ENCODE measurements at places on chromosomes 1 and 21.

GRCh38 chr21:34707876-34708325, 39.1 kb downstream of the CLIC6 start:
- peak; percentile 1 for DNase-seq

DNA sequence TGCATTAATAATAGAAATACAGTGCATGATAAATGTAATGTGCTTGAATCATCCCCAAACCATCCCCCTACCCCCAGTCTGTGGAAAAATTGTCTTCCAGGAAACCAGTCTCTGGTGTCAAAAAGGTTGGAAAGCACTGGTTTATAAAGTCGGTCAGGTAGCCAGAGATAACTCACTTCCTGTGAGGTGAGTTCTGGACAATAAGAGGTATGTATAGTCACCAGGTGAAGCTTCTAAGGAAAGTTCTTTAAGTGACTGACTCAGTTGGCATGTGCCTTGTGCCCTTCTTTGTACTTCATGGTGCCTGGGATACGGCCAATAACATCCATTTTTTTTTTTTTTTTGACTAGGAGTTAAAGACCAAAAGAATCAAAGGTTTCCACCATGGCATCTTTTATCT, 103.7 kb downstream of the GPATCH2 start:
- DNase-seq, result no peak

DNA sequence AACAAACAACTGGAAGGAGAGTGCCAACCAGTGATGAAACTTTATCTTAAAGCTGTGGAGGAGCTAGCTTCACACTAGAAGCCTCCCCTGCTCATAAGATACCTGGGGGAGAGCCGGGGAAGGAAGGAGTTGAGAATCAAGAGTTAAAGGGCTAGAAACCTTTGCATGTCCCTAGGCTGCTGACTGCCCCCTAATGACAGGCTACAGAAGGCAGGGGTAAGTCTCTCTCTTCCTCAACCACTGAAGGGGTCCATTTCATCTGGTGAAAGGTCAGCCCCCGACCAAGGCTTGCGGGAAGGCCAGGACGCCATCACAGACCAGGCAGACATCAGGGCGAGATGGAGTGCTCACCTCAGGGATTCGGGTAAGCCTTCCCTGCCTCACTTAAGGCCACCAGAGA, 65.6 kb upstream of the GRHL3 start:
- DNase-seq, result no peak

GRCh38 chr1:65330822-65331221, 21.5 kb downstream of the DNAJC6 start:
- DNase-seq, result no peak

DNA sequence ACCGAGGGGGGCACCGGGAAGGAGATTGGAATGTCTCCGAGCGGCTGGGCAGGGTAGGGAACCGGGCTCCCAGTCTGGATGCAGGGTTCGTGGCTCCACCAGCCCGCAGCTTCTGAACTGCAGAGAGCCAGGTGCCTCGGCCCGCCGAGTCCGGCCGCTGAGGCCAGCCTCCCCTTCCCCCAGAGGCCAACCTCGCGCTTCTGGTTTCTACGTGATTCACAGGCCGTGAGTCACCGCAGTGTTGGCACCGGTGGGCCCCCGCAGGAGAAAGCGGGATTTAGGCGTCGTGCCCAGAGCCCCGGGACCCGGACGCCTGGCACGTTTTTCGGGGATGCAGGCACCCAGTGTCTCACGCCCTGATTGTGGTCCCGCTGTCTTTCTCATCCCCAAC, 458 bp downstream of the CRABP2 start:
- no peak for DNase-seq

- no peak for DNase-seq
These were observed 113.6 kb downstream of the LRRC40 start for GRCh38 chr1:70091811-70092210.

GRCh38 chr1:66695116-66695515, 57.1 kb upstream of the DYNLT5 start:
- DNase-seq, result no peak

DNA sequence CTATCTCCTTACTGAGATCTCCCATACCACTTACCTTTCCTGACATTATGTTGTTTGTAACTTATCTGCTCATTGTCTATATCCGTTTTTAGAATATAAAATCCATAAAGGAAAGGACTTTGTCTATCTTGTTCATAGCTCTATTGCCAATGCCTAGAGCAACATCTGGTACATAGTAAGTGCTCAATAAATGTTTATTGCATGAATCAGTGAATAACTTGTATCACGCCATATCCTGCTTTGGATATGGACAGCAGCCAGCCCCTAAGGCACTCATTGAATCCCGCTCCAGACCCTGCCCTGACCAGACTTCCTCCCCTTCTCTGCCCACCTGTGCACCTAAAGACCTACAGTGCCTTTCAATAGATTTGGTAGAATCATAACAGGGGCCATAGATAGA, 298.1 kb upstream of the PLXNA2 start:
- no peak for DNase-seq

DNA sequence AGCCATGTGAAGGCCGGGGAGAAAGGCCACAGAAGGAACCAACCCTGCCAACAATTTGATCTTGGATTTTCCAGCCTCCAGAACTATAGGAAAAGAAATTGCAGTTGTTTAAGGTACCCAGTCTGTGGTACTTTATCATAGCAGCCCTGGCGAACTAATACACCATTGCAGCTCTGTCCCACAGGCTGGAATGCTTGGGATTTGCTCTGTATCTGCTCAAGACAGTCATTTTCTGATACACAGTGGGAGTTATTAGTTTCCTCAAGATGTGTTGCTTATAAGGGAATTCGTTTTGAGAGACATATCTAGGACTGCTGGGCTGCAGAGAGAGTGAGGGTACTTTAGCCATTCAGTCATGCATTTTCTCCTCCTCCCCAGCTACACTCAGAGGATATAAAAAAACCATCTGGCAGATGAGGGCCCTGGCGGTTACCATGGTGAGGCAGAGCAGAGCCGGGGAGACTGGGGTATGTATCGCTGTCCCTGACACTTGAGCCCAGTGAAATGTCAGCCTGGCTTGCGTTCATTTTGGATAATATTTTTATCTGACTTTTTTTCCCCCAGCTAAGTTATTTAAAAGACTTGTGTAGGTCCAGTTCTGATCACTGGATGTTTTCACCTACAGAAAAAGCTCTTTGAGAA, 104.6 kb downstream of the DIRAS3 start:
- DNase-seq, result no peak

DNA sequence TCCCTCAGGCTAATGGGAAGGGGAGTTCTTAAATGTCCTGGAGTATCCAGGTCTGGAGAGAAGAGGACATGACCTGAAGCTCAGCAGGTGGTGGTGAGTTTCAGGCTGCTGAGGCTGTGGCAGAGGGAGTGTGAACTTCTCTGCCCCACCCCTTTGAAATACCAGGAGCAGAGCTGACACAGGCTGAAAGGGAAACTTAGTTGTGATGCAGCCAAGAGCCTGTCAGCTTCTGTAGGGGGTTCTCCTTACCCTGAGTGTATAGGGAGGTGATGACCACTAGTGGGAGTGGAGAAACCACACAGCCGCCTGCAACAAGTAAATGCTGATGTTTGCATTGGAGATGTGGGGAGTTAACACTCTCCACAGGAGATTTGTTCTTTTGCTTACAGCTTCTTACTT, 152.3 kb downstream of the FCRL5 start:
- DNase-seq, result no peak

- DNase-seq, result no peak
These were observed 13.2 kb upstream of the MYOG start for GRCh38 chr1:203098914-203099520.

GRCh38 chr1:54390655-54391054, 15.5 kb downstream of the SSBP3 start:
- no peak for DNase-seq

- DNase-seq, result no peak
These were observed 628 bp downstream of the C1orf159 start for GRCh38 chr1:1115136-1115785.

DNA sequence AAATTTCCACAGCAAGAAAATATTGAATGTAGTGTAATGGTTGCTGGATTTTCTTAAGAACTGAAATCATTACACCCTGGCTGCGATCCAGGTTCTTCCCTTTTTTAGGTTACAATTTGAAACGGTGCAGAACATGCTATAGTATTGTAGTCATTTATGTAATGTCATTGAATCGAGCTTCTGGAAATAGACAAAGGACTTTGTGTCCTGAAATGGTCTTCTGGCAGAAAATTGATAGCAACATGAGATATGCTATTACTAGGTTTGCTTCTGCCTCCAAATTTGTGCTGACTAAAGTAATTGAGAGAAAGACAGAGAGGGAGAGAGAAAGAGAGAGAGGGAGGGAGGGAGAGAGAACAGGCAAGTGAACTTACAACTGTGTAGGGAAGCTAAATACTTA, 146.2 kb upstream of the NFIA start:
- DNase-seq, result no peak

DNA sequence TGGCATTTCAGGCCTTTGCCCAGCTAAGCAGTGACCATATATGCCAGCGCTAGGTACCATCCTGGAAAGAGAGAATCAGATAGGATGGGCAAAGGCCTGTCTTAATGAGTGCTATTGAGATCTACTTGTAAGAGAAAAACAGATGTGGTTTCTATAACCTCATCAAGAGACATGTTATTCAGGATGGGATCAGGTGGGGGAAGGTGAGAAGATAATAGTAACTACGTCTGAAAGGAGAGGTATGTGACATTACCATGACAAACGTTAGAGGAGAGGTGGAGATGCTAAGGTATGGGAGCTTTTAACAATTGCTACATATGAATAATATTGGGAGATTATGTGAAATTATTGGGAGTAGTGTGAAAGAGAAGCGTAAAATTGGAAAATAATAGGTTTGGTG, 204.2 kb upstream of the PLXNA2 start:
- DNase-seq, result no peak

DNA sequence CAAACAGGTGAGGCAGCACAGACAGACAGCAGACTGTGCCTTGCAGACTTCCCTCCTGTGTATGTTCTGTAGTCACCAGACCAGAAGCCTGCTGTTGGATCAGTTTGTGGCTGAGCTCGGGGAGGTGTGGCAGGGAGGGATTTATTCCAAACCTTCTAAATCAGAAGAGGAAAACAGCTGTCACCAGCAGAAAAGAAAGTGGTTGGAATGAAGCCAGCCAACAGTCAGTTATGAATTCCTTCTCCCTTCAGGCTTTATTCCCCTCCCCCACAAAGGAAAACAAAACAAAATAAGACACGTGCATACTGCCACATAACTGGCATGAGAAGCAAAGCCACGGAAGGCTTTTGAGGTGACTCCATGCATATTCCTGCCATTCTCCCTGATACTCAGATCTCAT, 19.0 kb upstream of the PIGV start:
- DNase-seq, result no peak
